ENCODE measurements at places on chromosomes 16 and 17. TPM values are rescaled to one million over a fixed set of nuclear protein-coding genes. Genes with fewer than 3 reads are reported as not detected.

DNA sequence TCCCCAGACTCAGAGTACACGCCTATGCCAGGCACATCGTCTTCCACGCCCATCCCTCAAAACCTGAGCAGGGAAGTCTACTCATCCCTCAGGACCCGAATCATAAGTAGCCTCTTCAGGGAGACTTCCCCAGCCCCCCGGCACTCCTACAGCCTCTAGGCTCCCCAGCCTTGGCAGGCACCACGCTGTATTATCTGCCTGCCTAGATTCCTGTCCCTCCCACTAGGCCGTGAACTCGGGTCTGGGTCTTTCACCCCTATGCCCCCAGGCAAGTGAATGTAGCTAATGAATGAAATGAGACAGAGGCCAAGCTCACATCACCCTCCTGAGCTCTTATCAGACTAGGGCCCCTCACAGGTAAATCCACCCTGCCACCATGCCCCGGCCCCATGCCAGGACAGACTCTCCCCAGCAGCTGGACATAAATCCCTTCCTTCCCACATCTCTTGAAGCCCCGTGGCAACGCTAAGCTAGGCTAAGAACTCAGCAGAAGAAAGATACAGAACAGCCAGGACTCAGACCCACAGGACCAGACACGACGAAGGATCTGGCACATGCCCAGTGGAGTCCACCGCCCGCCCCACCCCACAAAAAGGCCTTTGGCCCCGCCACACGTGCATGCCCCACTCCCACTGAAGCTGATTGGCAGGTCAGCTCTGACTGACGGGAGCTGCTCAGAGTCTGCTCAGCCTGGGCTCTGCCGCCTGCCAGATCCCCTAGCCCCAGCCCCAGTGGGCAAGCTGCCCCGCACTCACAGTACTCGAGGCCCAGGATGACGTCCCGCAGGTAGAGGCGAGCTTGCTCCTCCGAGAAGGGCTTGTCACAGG is 13.0 kb downstream of the CAMKK1 start:
- DNase-seq, result no peak

DNA sequence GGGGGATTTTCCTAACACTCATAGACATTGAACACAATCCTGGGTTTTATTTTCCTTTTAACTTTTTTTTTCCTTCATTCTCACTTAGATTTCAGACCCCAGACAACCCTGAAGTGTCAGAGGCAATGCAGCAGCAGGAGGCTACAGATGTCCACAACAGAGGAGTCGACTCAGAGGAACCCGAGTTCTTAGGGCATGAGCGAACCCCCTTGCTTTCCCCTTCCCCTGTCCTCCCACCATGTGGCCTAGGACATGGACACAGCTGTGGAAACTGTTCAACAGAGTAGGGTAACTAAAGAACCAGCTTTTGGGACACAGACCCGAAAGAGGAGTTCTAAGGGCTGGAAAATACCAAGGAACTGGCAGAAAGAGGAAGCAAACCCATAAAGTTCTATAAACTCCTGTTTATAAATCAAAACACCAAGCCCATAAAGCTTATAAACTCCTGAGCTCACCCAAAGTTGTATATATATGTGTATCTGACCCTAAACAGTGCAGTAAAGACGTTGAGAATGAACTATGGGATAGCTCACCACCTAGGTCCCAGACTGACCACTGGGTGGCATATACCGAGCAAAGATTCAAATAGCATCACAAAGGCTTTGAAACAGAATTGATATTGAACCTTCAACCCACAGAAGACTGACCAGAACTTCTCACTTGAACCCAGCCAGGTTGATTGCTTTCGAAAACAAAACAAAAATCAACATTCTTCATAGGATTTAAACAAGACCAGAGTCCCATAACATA is 33.9 kb downstream of the CMTM4 start:
- no peak for DNase-seq

DNA sequence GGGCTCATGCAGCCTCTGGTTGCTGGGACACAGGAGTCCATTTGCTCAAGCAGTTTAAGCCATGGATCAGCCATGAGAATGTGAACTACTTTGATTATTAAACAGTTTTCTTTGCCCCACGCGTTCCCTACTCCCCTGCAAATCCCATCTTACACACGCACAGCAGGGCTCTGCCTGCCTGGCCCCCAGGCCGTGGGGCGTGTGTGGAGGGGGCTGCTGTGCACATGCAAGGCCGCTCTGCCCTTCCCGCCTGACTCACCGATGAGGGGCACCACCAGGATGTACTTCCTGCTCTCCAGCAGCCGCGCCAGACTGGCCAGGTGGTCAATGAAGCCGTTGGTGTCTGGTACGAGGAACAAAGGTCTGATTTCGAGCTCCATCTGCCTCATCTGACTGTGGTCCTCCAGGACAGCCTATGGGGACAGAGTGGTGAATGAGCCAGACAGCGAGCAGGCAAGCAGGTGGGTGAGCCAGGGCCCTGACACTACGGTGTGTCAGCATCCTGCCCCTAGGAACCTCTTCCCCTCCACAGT is 13.7 kb downstream of the HIC1 start:
- DNase-seq, result no peak

DNA sequence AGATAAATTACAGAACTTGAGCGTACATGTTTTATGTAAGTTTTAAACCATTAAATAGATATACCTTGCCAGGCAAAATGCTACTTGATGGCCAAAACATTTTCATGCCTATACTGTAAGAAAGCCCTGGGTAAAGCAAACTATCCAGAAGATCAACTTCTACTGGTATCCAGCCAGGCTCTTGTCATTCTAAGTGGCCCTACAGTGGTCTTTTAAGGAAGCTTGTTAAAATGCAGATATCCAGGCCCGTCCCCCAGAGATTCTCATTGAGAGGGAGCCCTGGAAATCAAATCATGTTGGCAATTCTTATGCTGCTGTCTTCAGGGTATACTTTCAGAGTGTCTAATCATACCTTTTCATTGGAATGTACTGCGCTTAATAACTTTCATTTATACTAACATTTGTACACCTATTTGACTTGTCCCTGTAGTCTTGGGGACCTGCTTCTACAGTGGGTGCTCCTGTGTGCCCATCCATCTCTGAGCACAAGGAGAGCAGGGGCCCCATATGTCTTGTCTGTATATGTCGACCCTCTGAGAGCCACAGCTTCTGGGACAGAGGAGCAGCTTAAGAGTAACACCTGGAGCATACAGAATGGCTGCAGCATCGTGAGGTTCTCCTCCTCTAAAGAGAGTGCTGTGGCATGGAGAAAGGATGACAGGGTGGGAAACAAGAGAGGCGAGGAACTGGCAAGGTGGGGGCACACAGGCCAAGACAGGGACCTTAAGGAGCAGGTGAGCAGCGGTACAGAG is 43.6 kb upstream of the ANKFY1 start:
- DNase-seq, result no peak

GRCh38 chr17:51461578-51462004 is 201.2 kb downstream of the UTP18 start:
- DNase-seq, result peak; percentile 76

GRCh38 chr16:85660843-85661739 is 27.7 kb downstream of the GINS2 start:
- no peak for DNase-seq

DNA sequence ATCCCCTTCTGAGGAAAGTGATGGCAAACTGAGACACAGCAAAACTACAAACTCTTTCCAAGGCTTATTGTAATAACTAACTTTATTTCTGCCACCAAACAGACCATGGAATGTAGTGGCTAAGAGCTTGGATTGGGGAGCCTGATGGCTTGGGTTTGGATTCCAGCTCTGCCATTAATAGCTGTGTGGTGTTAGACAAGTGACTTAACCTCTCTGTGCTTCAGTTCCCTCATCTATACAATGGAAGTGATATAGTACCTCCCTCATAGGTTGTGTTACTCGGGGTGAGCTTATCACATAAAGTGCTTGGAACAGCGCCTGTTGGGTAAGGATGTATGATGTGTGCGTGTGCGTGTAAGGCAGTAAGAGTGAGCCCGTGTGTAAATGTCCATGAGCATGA is 5.9 kb upstream of the RNF112 start:
- no peak for DNase-seq

DNA sequence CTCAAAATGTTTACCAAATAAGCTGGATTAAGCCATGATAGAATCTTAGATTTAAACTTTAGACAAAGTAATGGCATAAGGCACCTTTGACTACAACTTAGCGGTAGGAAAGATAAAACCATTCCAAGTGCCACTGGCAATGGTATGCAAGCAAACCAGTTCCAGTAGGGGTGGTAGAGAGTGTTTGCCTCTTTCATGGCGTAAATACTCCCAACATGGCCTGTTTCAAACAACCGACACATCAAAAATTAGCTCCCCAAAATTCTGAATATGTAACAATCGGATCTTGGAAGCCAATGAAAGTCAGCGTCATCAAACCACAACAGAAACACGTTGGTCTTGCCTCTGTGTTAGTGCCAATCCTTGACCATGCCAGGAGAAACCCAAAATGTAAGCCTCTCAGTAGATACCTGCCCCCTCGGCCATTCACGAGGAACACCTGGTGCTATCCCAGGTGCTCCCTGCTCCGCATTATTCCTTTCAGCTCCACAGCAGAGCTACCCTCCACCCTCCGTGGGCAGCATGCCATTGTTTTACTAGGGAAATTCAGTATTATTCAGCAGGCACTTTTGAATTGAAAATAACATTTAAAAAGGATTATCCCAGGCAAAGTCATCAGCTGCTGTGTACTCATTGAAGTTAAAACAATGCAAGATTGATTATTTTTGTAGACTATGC is 307.8 kb upstream of the CDH11 start:
- no peak for DNase-seq

DNA sequence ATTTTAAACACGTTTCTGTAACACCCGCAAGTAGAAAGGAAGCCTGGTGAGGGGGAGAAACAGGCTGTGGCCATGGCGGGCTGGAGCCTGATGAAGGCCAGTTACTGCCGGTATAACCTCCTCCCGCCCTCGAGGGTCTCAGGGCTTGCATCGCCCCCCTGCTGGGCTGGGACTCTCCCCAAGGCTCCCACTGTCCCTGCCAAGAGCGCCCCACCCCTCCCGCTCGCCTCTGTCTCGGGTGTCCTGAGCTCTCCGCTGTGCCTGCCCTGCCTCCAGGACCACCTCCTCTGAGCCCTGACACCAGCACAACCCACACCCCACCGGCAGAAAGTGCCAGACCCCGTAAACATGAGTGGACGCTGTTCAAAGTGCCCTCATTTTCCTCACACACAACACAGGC is 18.7 kb downstream of the TMEM204 start:
- DNase-seq, result no peak

DNA sequence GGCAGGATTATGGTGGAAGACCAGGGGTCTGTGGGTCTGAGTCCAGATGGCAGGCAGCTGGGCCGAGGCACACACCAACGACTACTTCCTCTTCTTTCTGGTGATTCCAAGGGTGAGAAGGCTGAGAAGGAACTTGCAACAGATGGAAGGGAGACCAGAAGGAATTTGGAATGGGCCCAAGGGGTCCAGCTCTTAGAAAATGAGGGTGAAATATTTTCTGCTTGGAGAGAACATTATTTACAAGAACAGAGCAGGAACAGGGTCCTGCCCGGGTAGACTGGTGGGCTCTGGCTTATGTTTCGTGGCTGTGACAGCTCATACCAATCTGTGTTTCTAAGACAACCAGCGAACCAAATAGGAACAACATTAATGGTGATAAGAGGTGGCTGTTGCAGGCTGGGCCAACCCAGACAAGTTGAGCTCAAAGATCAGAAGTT is 36.6 kb downstream of the CCDC42 start:
- no peak for DNase-seq

DNA sequence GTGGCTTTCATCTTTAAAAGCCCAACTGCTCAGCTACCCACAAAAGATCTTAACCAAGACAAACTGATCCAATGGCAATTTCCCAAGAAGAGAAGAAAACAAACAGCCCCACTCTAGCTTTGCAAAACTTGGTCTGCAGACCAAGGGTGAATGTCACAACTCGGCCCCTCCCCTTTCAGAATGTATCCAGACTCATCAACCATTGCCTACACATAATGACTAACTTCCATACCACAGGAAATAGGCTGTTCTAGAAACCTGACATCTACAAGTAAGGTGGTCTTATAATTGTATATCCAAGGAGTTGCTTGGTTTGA is 16.0 kb downstream of the DCUN1D3 start:
- no peak for DNase-seq

DNA sequence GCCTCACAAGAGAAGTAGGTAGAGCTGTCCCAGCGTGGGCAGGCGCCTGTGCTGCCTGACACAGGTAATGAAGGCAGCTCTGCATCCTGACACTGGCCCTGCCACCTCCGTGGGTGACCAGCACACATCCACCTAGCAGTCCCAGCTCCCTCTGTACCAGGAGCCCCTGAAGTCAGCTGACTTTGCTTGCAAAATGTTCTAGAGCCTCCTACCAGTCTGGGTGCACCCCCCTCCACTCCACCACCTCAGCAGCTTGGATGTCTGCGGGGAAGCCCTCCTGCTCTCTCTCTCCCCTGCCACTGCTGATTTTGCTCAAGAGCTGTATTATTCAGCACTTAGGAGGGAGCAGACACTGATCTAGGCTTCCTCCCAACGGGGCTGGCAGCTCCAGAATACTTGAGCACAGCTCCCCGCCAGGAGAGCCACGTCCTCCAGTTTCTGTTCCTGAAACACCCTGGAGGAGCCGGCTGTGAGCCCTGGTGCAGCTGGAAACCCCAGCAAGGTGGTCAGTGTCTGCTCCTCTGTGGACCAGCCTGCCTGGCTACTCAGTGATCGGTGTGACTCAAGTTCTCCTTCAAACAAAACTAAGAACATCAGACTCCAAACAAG is 1.0 kb downstream of the RNF166 start:
- peak; percentile 64 for DNase-seq

DNA sequence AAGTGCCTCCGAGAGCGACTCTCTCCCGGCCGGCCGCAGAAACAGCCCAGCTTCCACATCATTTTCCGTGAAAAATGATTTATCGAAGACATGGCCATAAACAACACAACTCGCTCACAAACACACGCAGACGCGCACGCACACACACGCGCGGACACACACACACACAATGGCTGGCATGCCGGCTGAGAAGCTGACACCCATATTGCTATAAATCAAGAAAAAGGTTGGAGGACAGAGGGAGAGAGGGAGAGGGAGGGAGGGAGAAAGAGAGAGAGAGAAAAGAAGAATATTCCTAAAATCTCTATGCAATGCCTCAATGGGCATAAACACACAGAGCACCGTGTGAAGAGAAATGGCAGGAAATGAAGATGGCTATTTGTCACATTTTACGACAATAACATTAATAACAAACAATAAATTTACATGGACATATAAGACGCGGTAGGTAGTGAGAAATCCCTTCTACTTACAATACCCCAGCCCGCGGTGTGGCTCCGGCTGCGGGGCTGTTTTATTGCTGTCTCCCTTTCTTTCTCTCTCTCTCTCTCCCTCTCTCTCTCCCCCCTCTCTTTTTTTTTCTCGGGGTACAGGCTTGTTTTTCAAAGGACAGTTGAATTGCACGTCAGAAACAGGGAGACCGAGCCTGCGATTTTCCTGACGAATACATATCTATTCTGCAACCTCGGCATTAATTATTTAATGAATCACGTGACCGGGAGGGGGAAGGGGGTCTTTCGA is 9.5 kb downstream of the HOXB4 start:
- no peak for DNase-seq

The APOH gene
- total RNA-seq, result not detected

The TM4SF5 gene
- not detected for total RNA-seq

The PRSS8 gene
- not detected for total RNA-seq

The SLC5A11 gene
- not detected for total RNA-seq

The HSPB9 gene
- not detected for total RNA-seq

The TBX6 gene
- 3.6 TPM for total RNA-seq

The CSNK2A2 gene
- 86.7 TPM for total RNA-seq

The CCL23 gene
- total RNA-seq, result not detected

The ABCA10 gene
- total RNA-seq, result 0.07 TPM

The TBC1D16 gene
- total RNA-seq, result 17.0 TPM

The MYH2 gene
- total RNA-seq, result not detected

The KRTAP4-5 gene
- not detected for total RNA-seq

The UMOD gene
- total RNA-seq, result not detected

Measured in activated naive CD4-positive, alpha-beta T cell treated with anti-CD3 and anti-CD28 coated beads for 36 hours (primary cell).